ENCODE measurements at places on chromosomes 3 and 15. TPM values are rescaled to one million over a fixed set of nuclear protein-coding genes. Genes with fewer than 3 reads are reported as not detected.

Gene GOLGA6L9
- polyA plus RNA-seq = 3.5 TPM

GRCh38 chr3:177498037-177498857, 301.0 kb upstream of the TBL1XR1 start:
- DNase-seq = no peak

GRCh38 chr3:109819734-109820133, 482.4 kb upstream of the DPPA4 start:
- no peak for DNase-seq

DNA sequence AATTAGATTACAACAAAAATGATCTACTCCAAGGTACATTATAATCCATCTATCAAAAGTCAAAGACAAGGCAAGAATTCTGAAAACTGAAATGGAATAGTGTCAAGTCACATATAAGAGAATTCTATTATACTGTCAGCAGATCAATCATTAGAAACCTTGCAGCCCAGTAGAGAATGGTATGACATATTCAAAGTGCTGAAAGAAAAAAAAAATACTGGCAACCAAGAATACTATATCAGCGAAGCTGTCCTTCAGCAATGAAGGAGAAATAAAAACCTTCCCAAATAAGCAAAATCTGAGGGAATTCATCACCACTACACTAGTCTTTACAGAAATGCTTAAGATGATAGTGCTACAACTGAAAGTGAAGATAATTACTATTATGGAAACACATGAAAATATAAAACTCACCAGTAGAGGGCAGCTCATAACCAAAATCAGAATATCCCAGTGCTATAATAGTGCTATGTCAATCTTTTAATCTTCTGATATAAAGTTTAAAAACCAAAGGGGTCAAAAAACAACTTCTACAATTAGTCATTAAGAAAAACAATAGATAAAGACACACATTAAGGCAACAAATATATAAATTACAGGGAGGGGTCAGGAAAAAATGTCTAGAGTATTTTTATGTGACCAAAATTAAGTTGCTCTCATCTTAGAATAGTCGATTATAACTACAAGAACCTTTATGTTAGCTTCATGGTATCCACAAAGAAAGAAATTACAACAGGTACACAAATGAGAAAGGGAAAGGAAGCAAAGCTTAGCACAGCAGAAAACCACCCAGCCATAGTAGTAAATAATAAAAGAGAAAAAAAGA, 190.7 kb upstream of the CNTN6 start:
- no peak for DNase-seq

DNA sequence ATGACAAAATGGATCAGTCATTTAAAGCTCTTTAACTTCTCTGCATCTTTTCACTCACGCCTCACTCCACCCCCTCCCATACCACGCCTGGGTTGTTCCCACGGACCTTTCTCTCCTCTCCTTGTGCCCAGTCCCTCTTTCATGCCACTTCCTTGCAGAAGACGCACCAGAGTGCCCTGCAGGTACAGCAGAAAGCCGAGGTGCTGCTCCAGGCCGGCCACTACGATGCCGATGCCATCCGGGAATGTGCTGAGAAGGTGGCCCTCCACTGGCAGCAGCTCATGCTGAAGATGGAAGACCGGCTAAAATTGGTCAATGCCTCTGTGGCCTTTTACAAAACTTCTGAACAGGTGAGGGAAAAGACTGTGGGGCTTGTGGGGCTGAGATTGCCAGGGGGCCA, 296.1 kb upstream of the UMPS start:
- DNase-seq = peak; percentile 48

- DNase-seq = no peak
Measured at GRCh38 chr3:55959471-55960080, 472.5 kb upstream of the WNT5A start.

All from psoas muscle (tissue), 8 donors.